Right ventricle myocardium inferior (tissue), 1 donor: ENCODE measurements at places on chromosomes 12 and 14.

GRCh38 chr12:113220593-113221180 lies 577 bp upstream of the TPCN1 start:
- DNase-seq = no peak

DNA sequence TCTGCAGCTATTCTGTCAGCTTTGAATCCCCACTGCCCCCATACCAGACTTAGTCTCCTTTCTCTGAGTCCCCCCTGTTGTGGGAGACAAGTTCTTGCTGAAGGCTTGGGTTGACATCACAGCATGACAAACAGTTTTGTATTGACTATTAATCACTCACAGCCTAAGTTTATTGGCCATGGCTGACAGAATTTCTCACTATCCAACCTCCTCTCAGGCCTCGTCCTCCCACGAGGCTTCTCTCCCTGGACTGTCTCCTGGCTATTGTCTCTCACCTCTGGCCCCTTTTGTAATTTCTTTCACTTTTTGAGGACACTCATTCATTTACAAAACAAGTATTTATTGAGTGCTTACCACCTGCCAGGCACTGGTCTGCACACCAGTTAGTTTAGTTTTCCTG lies 35.2 kb upstream of the DCD start:
- no peak for DNase-seq

- DNase-seq = no peak
These were observed 236.6 kb downstream of the SEC23A start for GRCh38 chr14:38866461-38866860.

- no peak for DNase-seq
These were observed 492.9 kb upstream of the TBX3 start for GRCh38 chr12:115176741-115177400.
